ENCODE measurements at places on chromosomes 3 and 15.

GRCh38 chr3:71062037-71062932, 521.2 kb downstream of the FOXP1 start:
- DNase-seq: no peak

DNA sequence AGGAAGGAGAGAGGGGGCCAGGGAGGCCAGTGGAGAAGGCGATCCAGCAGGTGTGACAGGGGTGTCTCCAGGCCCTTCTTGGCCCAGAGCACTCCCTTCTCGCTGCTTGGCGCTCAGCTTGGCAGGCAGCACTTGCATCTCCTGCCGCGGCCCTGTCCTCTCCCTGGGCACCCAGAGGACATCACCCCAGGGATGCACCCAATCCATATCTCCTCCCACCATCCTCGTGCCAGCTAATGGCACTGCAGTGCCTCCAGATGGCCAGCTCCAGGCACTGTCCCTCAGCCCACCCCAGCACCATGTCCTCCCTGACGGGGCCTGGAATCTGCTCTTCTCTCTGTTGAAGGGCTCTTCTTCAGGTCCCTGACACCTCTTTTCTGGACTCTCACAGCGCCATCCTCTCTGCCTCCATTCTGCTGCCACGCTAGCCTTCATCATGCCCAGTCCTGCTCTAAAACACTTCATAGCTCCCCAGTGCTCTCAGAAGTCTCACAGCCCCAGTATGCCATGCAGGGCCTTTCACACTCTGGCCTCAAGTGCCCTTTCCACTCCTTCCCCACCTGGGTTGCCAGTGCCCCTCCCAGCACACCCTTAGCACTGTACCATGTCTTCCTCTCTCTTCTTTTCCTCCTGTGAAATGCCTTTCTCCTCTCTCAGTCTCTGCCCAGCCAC, 106.8 kb upstream of the SLC6A11 start:
- no peak for DNase-seq

DNA sequence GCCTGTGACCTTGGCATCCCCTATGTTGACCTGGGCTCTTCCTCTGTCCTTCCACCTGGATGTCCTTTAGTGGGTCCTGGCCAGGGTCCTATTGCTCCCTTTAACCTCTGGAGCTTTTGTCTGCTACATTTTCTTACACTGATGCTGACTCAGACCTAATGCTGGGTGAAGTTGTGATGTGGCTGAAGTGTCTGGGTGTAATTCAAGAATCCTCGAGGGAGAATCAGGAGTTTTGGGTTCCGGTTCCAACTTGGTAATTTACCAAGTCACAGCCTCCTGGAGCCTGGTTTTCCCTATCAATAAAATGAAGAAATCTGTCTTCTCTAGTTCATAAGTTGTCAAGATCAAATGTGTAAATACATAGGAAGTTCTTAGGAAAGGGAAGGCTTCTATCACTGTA, 25.6 kb downstream of the CEP19 start:
- DNase-seq: no peak

DNA sequence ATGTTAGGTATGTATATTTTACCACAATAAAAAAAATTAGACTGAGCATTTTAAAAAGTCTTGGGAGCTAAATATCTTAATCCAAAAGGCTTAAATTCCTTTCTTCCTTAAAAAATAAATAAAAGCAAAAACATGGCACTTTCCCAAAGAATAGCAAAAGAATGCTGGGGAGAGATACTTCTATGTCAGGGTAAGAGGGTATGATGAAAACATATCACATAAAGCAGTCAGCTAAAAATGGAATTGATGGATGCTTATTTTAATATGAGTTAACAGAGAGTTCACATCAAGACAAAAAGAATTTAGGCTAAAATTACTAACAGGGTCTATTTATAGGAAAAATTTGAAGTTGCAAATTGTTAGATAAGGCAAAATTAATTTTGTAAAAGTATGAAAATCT, 141.0 kb downstream of the MYLK start:
- no peak for DNase-seq

Data from CD4-positive, alpha-beta T cell treated with Interleukin-15 for 1 hour (primary cell).